ENCODE measurements at places on chromosomes 1 and 21.

DNA sequence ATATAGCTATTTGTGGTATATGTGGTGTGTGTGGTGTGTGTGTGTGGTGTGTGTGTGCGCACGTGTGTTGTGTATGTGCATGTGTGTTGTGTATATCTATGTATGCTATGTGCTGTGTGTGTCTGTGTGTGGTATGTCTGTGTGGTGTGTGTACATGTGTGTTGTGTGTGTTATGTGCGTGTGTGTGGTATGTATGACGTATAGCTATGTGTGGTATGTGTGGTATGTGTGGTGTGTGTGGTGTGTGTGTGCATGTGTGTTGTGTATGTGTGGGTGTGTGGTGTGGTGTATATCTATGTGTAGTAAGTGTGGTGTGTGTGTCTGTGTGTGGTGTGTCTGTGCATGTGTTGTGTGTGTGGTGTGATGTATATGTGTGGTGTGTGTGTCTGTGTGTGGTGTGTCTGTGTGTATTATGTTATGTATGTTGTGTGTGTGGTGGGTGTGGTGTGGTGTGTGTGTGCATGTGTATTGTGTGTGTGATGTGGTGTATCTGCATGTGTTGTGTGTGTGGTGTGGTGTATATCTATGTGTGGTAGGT is 59.8 kb downstream of the EDN2 start:
- no peak for DNase-seq

GRCh38 chr1:41348394-41348793 is 12.8 kb upstream of the FOXO6 start:
- DNase-seq = no peak

DNA sequence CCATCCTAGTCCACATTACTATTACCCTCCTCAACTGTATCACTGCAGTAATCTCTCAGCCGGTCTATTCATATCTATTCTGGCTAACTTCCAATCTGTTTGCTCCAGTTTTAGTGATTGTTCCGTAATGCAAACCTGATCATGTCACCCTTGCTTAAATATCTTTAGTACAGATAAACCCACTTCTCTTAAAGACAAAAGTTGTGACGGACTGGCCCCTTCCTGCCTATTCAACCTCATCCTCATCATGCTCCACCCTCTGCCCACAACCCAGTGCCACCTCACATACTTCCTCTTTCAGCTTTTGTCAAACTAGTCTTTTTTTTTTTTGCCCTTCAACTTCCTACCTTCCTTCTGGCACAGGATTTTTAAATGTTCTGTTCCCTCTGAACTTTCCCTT is 2.8 kb upstream of the C1orf162 start:
- DNase-seq = no peak

DNA sequence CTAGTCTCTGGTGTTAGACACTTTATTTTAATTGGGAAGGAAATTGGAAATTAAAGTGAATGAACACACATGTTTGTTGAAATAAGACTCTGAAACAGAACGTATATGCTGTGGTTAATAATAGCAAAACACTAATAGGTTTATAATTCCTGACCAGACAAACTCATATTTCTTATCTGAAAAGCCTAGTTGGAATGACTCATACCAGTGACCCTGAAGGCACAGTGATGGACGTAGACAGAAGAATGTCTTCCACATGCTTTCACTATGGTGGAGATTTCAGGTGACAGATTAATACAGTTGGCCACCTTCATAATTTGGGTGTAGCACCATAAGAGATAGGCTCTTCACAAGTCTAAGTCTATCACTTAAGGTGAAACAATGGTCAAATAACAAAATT is 83.0 kb upstream of the COL11A1 start:
- DNase-seq = no peak

DNA sequence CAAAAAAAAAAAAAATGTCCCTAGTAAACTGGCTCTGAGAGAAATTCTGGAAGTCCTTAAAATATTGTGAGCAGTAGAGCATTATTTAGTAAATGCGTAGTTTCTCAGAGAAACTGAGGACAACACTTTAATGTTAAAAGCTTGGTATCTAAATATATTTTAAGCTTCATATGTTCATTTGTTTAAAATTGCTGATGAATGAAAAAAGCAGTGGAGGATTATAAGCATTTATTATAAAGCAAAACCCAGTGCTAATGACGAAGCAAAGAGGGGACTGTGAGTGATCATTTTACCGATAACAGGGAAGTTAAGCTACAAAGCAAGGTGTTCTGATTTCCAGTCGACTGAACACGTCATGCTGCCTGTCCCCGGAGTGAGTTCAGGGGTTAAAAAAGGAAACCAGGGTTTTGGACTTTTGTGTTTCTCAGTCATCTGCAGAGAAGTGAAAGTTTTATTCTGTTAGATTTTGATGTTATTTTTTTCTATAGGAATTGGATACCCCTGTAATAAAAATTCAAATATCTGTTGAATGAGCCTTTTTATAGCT is 64.5 kb upstream of the SCCPDH start:
- no peak for DNase-seq

DNA sequence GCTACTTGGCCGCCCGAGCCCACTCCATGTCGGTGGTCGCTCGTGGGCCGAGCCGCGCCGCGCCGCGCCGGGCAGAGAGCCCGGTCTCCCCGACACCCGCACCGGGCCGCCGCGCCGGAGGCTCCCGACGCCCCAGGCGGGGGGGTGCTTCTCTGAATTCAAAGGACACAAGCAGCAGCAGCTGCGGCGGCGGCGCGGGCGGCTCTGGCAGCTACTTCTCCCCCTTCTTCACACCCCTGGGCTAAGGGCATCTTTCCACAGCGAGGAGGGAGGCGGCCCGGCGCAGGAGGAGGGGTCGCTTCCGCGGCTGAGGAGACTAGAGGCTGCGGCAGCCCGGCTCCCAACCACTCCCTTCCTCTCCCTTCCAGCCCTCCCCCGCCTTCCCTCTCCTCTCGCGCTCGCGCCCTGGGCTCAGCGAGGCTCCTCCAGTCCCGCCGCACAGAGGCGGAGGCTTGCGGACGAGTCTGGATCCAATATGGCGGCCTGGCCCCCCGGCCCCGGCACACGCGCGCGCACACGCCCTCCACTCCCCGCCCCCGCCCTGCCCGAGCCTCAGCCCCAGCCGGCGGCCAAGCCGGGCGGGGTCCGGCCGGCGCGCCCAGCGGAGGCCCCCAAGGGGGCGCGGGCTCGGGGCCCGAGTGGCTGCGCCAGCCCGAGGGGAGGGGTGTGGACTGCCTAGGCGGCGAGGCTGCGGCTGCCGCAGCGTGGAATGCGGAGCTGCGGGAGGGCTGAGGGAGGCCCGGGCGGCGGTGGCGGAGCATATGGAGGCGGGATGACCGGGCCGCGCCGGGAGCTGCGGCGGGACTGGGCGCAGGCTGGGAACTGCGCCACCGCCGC is at the start of gene CDC42BPA:
Gene CDC42BPA, minus strand, starts transcription at position 477 of the 837 bp plus-strand sequence. CDS start 1,310 bp downstream, outside the sequence.
- DNase-seq = peak; percentile 88

DNA sequence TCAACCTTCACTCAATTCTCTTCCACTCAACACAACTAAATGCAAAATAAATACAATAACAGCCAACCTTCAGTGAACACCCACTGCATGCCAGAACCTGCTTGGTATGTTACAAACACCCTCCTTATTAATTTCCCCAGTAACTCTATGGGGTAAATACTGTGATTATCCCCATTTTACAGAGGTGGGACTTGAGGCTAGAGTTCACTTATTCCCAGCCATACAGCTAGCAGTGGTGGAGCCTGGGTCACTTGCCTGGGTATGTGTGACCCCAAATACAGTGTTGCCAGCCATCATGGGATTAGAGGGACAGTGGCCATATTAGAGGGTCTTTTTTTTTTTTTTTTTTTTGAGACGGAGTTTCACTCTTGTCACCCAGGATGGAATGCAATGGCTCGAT is 1.6 kb downstream of the CPLANE2 start:
- DNase-seq = no peak

GRCh38 chr1:201648066-201648906 is 109.4 kb downstream of the NAV1 start:
- peak; percentile 68 for DNase-seq
